ENCODE measurements at places on chromosomes 2 and 18.

DNA sequence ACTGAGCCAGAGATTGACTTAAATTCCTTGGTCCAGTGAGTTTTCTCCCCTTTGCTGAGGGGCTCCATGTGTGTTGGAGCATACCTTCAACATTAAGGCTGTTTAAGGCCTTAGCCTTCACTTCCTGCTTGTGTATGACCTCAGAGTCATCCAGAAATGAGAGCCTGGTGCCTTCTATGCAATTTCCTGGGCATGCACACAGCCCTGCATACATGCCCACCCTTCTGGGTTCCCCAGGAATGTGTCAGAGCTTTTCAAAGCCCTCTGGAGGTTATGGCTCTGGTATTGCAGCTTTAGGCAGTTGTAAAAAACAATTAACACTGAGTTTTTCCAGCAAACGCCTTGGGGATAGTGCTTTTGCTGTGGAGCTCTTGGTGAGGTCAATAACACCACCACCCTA is 16.7 kb downstream of the IL1R1 start:
- DNase-seq, result no peak

DNA sequence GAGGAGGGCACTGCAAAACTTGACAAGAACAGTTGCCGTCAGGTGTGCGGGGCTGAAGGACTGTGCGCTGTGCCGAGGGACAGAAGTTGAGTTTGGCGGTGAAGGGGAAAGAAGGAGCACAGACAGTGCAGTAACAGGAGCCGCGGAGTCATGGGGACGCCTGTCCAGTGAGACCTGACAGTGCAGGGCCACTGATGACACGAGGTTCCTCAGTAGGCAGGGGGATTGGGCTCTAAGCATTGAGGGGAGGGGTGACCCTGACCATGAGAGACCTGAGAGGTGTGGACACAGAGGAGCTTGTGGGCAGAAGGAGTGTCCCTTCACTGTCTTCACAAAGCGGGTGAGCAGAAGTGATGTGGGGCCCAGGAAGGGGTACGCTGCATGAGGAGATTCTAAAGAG is 104.8 kb downstream of the MTCL1 start:
- no peak for DNase-seq

DNA sequence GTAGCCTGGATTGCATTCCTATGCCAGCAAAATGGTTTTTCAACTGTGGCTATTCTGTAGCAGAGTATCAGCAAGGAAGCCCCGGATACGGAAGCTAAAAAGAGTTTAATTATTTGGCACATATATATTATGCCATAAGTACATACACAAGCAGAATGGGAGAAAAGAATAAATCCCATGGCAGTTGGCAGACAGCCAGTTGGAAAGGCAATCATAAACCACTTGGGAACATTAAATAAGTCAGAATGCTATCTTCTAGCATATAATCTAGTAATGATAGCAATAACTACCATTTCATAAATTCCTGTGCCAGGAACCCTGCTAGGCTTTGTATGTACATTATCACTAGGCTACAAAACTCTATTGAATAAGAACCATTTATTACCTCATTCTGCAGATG is 26.0 kb downstream of the GALNT5 start:
- DNase-seq, result no peak

GRCh38 chr2:14650066-14650465 is 17.5 kb downstream of the LRATD1 start:
- DNase-seq, result no peak

- no peak for DNase-seq
Observed at GRCh38 chr2:85341269-85342029, 12.9 kb downstream of the RETSAT start.

DNA sequence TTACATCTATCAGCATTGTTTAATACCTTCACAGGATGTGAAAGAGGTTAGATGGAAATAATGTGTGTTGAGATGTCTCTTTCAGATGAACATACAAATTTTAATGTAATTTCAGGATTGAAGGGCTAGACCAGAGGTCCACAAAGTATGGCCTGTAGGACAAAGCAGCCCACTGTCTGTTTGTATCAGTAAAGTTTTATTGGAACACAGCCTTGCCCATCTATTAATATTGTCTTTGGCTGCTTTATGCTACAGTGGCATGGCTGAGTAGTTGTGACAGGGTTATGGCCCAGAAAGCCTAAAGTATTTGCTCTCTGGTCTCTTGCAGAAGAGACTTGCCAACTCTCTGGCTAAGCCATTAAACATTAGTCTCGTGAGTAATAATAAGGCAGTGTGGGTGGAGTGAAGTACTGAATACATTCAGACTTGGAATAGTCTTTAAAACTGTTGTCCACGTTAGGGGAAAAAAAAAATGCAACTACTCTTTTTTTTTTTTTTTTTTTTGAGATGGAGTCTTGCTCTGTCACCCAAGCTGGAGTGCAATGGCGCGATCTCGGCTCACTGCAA is 74.5 kb upstream of the NOSTRIN start:
- no peak for DNase-seq

DNA sequence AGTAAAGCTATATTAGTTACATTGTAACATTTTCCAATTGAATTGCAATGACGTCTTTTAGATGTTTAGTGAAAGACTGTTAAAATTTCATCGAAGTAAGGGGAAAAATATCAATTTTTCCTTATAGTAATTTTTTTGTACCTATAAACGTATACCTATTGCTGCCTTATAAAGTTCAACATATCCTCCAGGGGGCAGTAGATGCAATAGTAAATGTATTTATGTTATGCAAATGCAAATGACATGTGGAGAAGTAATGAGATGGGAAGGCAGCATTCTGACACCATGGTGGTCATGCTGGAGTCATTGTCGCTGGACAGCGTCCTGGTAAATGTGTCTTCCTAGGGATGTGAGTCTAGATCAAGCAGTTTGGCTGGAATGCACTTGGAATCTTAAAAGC is 38.7 kb downstream of the MSTN start:
- DNase-seq, result no peak

GRCh38 chr2:216687646-216688045 is 7.7 kb downstream of the IGFBP5 start:
- no peak for DNase-seq

DNA sequence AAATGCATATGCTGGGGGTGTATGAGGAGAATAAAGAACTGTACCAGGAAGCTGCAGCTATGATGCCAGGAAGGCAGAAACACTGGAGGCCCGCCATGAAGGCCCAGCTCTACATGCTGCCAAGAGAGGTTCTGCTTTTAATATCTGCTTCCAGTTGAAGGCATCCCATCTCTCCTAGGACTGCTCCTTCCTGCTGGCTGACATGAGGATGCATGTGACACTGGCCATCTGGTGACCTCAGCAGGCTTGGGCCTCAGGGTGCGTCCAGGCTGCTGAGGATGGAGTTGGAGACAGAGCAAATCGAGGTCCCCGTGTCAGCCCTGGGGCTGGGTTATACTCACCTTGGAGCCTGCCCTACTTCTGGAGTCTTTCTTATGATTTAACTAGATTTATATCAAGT is 49.0 kb downstream of the PSMG2 start:
- DNase-seq, result no peak

GRCh38 chr2:68837164-68837860 is 33.9 kb downstream of the BMP10 start:
- DNase-seq, result peak; percentile 49

DNA sequence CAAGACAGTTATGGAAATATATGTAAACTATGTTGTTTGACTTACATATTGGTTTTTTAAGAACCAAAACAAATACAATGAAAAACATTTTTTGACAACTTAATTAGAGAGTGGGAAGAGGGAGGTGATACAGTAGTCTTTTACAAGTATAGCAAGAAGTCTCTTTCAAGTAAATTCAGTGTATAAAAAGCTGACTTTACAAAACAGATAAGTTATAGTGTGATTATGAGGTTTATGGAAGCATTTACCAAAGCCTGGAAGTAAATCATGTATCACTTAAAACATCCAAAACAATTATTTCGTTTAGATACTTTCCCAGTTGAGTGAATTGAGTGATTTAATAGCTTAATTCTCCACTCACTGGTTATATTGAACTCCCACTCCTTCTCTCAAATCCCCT is 66.7 kb upstream of the SLC4A10 start:
- DNase-seq, result no peak

- DNase-seq, result no peak
Observed at GRCh38 chr18:36931106-36931505, 102.2 kb downstream of the KIAA1328 start.

- DNase-seq, result no peak
Observed at GRCh38 chr2:209907746-209908145, 94.7 kb upstream of the RPE start.

DNA sequence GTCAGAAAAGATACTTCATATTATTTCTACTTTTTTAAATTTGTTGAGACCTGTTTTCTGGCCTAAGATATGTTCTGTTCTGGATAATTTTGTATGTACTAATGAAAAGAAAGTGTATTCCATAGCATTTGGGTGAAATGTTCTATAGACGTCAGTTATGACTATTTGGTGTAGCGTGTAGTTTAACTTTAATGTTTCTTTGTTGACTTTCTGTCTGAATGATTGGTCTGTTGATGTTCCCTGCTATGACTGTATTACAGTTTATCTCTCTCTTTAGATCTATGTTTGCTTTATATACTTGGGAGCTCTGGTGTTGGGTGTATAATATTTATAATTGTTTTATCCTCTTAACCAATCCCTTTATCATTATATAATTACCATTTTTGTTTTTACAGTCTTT is 352.4 kb downstream of the PTPRM start:
- DNase-seq, result no peak

- DNase-seq, result no peak
Observed at GRCh38 chr2:196884368-196884767, 42.1 kb downstream of the PGAP1 start.

- DNase-seq, result no peak
Observed at GRCh38 chr2:171855401-171855800, 38.6 kb downstream of the SLC25A12 start.

- no peak for DNase-seq
Observed at GRCh38 chr2:1975060-1975459, 230.7 kb upstream of the PXDN start.

DNA sequence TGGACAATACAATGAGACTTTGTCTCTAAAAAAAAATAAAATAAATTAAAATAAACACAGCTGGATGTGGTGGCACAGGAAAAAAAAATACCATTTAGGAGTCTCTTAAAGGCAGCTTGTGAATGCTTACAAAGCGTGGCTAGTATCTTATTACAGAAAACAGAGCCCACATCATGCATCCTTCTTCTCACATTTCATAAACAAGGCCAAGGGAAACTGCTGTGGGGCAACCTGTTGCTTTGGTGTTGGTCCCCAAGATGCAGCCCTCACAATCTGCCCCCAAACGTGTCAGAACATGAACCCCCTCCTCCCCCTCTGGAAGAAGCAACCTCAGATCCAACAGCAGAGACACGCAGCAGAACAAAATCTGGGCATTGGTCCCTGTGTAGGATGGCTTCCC is 2.6 kb downstream of the SLC14A1 start:
- no peak for DNase-seq

DNA sequence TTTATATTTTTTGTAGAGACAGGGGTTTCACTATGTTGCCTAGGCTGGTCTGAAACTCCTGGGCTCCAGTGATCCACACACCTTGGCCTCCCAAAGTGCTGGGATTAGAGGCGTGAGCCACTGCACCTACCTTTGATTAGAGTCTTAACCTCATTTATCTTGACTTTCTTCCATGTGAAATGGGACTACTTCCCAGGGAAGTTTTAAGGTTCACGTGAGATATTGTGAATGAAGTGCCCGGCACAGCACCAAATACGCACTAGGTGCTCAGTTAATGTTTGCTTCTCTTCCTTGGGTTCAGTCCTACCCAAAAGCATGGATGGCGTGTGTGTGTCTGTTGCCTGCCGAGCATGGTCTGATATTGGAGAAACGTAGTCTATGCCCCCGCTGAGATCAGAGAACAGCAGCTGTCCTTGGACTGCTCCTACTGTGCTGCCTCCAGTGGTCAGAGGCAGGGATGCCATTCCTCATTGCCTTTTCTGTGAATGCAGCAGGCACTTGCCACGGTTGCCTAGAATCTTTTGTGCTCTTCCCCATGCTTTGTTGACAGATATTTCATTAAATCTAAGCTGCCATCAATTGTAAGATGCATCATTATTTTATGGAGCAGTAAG is 12.3 kb upstream of the TFCP2L1 start:
- DNase-seq, result no peak

DNA sequence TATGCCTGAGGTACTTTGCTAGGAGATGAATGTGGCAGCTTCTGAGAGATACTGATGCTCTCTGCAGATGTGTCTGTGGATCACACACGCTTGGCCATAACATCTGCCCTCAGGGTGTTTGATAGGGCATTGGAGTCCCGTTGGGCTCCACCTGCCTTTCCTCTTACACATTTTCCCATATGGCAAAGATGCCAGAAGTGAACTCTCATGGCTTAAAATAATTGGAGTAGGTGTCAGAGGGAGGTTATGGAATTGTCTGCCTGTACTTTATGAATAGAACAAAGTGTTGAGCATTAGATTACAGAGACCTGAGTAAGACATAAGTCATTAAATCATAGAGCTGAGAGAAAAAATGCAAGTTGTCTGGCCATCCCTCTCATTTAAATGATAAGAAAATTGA is 75.3 kb upstream of the PNPT1 start:
- DNase-seq, result no peak

DNA sequence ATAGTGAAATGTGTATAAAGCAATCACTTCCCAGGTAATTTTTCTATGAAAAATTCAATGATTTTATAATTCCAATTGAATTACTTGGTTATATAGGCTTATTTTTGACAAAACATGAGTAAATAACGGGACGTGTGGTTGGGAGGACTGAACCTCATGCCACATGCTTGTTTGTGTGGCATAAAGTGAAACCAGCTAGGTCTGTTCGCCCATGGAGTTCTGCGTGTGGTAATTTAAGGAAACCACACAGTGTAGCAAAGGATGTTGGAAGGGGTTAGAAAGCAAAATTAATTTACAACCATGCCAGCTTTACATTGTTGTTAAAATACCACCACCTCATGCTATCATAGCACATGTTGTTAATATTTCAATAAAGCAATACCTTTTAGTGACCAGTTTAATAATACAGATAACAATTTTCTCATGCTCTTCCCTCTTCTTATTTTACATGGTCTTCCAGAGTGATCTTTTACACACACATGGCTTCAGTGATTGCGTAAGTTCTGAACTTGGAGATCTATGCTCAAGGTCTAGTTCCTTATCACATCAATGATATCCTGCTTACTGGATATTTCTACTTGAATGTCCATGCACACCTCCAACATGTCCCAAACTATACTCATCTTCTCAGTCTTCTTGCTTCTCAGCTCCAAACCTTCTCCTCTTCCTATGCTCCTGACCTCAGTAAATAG is 156.4 kb upstream of the ITGA4 start:
- DNase-seq, result no peak

Measured in activated naive CD8-positive, alpha-beta T cell treated with anti-CD3 and anti-CD28 coated beads, Interleukin-2, amount 50 U/mL, for 16 hours (primary cell).